Astrocyte of the cerebellum (primary cell): ENCODE measurements at places on chromosomes 3 and 15.

DNA sequence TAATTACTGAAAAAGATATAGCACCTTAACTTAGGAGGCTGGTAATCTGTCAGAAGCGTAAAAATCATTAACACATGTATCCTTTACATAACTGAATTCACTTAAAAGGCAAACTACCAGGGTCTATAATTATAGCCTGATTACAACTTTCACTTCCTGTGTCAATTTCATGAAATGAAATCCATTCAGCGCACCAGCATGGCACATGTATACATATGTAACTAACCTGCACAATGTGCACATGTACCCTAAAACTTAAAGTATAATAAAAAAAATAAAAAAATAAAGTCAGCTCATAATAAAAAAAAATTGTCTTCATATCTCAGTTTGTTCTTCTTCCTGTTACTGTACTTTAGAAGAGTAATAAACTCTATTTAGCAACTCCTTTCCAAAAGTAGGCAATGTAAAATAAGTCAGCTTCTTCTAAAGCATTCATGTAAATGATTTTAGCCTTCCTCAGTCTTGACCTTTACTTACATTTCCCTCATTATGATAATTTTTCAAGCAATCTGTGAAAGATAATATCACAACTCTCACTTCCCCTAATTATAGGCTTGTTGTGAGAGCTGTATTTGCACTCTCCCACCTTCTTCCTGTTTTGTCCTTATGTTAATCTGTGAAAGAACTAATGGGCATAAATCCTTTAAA is 50.1 kb downstream of the KBTBD8 start:
- DNase-seq = no peak

- DNase-seq = no peak
These were observed 119.4 kb downstream of the ECT2 start for GRCh38 chr3:172869784-172870518.

DNA sequence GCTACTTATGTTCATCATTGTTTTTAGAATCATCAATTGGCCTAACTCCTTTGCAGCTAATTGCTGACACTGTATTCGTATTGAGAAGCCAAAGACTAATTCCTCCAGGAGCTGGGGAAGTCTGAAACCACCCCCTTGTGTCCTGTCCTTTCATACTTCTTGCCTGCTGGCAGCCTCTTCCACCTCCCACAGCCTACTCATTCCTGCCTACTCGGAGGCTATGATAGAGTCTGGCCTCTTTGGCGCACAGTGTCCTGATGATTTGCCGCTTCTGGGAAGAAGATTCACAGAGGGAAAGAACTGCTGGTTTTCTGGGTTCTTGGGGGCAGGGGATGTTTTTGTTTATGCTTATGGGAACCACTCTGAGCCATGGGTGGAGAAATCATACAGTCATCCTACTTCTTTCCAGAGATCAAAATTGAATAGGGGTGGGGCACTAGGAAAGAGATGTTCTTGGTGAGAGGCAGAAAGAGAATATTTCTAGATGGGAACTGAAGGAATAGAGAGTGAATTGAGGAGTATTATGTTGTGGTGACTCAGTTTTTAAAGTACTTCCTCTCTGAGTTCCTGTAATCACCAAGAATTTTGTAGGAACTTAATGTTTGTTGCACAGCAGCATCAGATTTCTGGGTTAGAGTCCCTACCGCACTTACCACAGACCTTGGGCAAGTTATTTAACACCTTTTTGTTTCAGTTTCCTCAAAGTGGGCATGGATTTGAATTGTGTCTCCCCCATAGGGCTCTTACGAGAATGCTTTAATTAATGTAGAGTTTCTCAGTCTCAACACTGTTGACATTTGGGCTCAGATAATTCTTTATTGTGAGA is 22.1 kb upstream of the SCAANT1 start:
- no peak for DNase-seq

DNA sequence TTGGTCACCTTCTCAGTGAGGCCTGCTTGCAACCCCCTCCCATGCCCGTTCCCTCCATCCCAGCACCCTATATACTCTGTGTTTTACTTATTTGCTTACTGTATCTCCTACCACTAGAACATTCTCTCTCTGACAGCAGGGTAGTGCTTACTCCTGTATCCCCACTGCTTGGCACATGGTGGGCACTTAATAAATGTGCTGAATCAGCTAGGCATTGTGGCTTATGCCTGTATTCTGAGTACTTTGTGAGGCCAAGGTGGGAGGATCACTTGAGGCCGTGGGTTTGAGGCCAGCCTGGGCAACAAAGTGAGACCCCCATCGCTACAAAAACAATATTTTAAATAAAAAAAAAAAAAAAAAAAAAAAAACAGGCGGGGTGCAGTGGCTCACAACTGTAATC is 7.6 kb upstream of the SHISA5 start:
- DNase-seq = no peak

DNA sequence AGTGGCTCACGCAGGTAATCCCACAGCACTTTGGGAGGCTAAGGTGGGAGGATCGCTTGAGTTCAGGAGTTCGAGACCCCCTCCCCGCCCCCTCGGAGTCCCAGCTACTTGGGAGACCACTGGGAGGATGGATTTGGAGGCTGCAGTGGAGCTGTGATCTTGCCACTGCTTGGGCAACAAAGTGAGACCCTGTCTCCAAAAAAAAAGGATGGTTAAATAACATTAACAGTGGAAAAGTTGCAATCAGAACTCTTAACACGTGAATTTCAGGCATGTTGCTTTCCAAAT is 1.4 kb upstream of the TMEM87A start:
- no peak for DNase-seq

- DNase-seq = no peak
These were observed 17.1 kb upstream of the LZTFL1 start for GRCh38 chr3:45858809-45859543.

DNA sequence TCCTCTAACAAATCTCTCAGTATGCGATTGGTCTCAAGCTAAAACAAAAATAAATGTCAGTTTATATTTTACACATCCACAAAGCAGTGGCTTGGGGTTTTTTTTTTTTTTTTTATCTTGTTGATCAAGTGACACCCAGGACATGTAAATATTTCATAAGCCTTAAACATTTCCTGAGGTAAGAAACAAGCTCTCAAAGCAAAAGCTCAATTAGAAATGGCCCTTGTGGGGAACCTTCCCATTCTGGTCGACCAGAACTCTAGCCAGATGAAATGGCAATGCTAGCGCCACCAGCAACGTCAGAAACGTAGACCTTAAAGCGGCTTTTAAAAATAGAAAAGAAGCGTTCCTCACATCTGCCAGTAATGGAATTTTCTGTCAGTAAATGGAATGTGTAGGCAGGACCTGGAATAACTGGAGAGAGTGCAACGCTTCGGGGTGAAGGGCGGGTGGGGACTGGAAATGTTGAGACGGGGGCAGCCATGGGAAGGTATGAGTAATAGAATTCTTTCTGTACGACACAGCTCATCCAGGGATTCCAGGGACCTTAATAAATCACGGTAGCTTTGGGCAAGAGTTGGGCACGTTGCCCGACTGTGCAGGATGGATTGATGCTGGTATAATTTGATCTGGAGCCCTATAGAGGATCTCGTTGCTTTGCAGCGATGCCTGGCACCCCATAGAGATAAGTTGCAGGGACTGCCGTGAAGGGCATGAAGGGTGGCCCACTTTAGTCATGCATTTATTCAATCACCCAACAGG is 44.4 kb downstream of the BTD start:
- DNase-seq = no peak

- no peak for DNase-seq
These were observed 19.4 kb upstream of the NFKBIZ start for GRCh38 chr3:101829874-101830273.

GRCh38 chr3:72092778-72093177 is 307.8 kb upstream of the PROK2 start:
- DNase-seq = no peak

- no peak for DNase-seq
These were observed 38.5 kb downstream of the HMCES start for GRCh38 chr3:129317014-129317771.

DNA sequence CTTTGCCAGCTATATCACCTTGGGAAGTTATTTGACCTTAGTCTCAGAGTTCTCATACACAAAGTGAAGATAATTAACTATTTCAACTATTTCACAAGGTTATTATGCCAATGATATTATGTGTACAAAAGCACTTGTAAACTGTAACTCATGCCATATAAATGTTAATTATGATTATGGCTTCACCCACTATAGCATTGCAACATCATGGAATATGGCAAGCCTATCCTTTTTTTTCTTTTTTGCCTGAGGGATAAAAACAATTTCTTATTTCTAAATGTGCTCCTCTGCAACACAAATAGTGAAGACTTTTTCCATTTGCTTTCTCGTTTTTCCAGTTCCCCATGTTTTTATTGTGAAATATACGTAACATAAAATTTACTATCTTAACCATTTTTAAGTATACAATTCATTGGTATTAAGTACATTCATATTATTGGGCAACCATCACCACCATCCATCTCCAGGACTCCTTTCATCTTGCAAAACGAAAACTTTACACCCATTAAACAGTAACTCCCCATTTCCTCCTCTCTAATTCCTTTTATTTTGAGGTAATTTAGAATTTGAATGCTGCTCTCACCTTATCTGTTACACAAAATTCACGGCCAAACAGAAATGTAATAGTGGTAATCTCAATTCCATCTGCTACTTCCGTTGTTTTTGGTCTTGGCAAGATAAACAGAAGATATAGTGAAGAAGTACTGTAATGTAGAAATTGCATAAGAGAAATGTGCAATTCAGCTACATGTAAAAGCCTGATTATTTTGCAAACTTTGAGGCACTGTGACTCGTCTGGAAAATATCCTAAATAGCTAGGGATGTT is 46.3 kb downstream of the NANOGP8 start:
- no peak for DNase-seq

DNA sequence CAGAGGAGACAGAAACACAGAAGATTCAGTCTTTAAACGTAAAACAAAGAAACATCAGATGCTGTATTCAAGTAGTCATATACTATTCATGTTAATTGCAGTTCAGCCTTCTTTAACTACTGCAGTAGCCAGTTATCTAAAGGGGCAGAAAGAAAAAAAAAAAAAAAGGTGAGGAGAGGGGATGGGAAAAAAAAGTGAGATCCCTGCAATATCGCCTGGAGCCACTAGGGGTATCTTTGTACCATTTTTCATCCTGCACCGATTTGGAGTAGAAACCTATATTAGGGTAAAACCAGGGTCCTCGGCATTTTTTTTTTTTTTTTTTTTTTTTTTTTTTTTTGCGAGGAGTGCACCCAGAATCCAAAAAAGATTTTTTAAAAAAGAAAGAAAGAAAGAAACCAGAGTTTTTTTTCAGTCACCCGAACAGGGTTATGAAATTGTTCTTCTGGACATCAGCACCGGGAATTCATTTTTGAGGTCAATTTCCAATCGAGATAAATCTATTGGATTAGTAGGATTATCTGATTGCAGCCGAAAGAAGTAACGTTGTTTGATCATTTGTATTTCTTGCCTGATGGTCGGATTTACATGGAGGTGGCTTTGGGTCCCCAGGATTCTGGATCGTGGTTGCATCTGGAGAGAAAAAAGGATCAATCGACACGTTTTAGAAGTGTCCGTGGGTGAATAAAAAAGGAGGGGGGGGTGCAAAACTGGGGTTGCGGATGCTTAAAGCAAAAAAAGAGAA is 186.7 kb downstream of the NLGN1 start:
- DNase-seq = peak; percentile 29
